ENCODE measurements at places on chromosomes 2 and 18.

DNA sequence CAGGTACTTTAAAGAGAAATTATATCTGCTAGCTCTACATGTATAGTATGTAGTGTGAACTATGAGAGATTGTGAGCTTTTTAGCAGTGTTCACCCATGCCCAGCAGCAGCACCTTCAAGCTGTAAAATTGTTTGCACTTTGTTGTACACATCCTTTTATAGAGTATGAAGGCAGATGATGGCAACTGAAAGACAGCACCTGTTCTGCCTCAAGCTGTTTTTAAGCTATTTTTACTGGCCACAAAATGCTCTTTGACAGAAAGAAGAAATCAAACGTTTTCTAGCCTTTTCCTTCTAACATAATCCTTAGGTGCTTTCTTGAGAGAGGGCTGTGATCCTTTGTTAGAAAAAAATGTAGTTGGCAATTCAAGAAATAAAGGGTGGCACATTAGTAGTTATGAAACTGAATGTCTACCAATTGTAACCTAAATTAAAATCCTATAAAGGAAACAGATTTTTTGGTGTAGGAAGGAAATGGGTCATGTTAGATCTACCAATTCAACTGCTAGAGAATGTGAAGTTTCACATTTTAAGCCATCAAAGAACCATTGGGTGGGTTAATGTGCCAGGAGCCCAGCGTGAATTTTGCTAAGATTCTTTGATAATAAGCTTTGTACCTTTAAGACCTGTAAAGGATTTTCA lies 59.5 kb downstream of the R3HDM1 start:
- DNase-seq: no peak

DNA sequence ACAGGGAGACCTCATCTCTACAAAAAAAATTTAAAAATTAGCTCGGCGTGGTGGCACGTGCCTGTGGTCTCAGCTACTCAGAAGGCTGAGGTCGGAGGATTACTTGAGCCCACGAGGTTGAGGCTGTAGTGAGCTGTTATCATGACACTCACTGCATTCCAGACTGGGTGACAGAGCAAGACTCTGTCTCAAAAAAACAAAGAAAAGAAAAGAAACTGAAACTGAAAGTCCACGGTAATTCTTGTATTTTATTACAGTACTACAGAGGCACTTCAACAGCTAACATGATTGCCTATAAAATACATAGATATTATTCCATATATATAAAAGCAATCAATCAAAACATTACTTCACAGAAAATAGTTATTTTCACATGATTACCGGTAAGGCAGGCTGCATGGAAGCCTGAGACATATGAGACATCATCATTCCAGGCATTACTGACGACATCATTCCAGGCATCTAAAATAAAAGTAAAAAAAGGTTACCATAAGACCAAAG lies 23.1 kb downstream of the PRPF40A start:
- DNase-seq: peak; percentile 84

GRCh38 chr2:218395456-218395825 lies 4.2 kb upstream of the CTDSP1 start:
- no peak for DNase-seq

GRCh38 chr2:70834881-70835280 lies 735 bp downstream of the CD207 start:
- no peak for DNase-seq

DNA sequence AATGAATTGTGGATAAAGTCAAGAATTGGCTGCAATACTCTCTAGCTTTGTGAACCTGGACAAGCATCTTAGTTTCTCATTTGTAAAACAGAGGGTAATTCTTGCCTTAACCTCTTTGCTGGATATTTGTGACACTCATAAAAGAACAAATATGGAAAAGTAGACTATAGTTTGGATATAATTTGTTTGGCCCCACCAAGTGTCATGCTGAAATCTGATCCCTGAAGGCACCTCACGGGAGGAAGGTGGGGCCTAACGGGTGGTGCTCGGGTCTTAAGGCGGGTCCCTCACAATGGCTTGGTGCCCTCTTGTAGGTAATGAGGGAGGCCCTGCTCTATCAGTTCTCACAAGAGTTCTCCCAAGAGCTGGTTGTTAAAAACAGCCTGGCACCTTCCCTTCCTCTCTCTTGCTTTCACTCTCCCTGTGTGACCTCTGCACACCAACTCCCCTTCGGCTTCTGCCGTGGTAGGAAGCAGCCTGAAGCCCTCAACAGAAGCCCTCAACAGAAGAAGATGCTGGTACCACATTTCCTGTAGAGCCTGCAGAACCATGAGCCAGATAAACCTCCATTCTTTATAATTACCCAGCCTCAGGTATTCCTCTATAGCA lies 37.4 kb downstream of the ARL4C start:
- no peak for DNase-seq

DNA sequence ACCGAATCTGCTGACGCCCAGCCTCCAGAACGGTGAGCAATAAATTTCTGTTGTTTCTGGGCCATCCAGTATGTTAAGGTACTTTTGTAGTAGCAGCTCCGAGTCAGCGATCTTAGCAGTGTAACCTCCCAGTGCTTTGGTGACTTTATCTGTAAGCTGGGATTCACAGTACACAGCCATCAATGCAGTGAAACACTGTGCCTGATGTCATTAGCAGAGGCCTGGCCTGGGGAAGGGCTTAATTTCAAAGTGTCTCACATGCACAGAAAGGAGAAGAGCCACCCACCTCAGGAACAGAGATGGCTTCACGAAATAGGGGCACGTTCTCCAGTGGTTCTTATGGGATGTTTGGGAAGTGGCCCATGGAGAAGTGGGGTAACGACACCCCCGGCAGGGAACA lies 281.2 kb downstream of the PHLPP1 start:
- DNase-seq: no peak

DNA sequence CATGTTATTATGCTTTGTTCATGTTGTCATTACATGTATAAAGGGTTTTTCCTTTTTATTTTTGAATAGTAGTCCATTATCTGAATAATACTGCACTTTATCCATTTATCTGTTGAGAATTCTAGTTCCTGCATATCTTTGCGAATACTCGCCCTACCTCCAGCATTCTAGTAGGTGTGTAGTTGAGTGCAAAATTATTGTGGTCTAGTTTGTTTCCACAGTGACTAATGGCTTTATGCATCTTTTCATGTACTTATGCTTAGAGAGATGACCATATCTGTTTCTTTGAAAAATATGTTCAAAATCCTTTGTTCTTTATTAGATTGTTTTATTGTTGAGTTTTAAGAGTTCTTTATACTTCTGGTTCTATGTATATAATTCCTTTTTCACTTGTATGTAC lies 48.8 kb downstream of the EIF5B start:
- no peak for DNase-seq

DNA sequence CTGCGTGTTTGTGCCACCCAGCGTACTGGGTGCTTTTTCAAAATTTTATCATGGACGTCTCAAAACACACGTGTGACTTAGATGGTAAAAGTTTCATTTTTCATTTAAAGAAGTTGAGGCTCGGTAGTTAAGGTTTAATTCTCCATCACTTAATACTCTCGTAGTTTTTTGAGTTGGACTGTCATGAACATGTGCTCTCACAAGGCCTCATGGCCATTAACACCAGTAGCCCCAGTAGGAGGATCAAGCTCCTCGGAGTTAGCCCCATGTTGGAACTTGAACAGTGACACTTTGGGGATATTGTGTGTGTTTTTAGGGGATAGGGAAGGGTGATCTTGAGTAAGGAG lies 15.3 kb downstream of the NMUR1 start:
- no peak for DNase-seq

GRCh38 chr2:218852911-218853667 lies 6.5 kb upstream of the WNT6 start:
- DNase-seq: peak; percentile 75

- no peak for DNase-seq
Observed at GRCh38 chr2:44077942-44078511, 82.2 kb upstream of the LRPPRC start.

DNA sequence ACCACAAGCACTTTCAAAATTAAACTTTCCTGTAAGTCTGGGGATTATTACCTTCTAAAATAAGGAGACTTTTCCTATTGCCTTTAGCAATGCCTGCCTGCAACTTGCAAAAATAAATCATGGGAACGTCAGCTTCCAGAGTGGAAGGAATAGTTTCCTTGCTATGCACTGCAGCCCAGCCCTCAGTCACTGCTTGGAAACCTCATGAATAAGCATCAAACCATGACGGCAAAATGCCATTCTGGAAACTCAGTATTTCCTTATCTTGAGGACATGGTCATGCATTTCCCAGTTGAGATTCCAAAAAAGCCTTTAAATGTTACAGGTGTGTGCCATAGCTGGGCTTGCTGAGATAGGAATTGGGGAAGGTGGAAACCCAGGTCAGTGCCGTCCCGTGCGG lies 84.2 kb upstream of the OTOS start:
- peak; percentile 56 for DNase-seq

DNA sequence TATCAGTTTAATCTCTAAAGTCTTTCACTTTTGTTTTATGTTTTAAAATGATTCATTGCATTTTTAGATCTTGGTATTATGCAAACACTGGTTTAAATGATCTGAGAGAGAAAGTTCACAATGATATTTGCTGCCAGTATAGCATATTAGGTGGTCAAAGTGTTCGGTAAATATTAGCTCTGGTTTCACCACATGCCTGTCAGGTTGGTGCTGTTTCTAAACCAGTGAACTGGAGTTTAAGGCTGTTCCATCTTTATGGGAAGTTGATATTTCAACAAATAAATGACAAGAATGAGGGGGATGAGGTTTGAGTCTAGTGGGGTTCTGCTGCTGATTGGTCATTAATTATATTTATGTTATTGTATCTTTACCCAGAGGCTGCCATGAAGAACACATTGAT lies 436.4 kb downstream of the DCDC2C start:
- DNase-seq: no peak

DNA sequence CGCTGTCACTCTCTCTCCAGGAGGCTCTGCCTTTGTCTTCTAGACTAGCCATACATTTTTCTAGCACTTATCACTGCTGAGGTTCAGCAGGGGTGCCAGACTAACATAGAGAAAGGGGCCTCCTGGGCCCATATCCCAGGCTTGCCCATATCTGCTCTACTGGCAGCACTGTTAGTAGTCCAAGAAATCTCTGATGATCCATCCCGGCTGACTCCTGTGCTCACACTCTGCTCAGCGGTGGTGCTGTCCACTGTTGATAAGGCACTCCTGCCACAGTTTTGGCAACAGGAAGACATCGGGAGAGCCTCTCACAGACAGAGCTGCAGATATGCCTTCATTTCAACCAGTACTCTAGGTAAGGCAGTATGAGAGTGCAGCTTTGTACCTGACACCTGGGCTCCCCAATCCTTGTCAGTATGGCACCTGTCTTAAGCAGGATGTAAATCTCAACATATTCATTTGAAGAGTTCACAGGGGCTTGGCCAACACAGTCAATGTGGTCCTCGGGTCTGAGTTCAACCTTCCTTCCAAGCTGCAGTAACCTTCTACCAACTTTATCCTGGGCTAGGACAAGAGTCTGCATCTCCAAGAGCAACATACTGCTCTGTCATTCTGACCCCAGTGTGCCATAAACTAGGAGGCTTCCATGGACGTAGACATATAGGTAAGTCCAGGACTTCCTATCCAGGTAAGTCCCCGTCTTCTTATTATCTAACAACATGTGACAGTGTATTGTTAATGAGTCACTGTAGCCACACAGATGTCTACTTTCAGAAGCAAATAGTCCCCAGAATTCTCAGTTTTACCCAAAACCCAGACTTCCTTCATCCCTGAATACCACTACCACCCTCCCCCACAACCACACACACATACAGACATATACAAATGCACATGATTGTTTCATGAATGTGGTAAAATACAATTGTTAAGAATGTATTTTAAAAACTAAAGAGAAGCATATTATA lies 16.2 kb downstream of the KLF7 start:
- no peak for DNase-seq

DNA sequence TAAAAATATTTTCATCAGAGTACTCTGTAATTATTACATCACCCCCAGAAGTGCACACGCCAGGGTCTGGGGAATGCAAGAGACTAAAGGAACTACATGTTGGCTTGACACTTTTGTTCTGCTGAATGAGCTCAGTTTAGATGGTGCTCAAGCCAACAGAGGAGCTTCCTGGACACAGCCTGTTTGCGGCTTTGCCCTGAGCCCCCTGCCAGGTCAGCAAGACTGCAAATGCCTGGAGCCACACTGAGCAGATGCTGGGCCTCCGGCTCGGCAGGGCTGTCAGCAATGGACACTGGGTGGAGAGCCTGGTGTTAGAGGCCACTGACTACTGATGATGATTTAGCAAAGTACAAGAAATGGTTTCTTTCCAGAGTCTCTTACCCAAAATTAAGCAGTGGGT lies 31.9 kb downstream of the PTPN18 start:
- peak; percentile 23 for DNase-seq

- DNase-seq: peak; percentile 86
Observed at GRCh38 chr2:207143215-207144172, 22.3 kb downstream of the KLF7 start.

- no peak for DNase-seq
Observed at GRCh38 chr2:238488347-238488826, 61.7 kb downstream of the ASB1 start.

DNA sequence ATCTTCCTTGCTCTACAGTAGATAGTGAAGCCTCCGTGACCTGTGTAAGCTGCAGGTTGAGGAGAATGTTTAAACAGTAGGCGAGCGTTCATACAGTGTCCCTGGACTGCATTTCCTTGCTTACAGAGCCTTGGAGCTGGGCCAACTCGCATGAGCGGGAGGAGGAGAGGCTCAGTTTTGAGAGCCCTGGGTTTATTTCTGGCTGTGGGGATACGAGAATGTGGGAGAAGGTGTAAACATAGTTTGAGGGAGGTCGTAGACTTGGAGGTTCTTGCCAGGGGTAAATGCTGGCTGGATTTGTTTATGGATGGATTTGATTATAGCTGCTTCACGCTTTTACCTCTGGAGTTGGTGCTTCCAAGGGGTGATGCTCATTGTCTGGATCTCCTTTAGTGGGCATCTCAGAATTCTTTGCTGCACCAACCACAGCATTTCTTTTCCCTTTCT lies 20.8 kb downstream of the CRIM1 start:
- DNase-seq: peak; percentile 68

DNA sequence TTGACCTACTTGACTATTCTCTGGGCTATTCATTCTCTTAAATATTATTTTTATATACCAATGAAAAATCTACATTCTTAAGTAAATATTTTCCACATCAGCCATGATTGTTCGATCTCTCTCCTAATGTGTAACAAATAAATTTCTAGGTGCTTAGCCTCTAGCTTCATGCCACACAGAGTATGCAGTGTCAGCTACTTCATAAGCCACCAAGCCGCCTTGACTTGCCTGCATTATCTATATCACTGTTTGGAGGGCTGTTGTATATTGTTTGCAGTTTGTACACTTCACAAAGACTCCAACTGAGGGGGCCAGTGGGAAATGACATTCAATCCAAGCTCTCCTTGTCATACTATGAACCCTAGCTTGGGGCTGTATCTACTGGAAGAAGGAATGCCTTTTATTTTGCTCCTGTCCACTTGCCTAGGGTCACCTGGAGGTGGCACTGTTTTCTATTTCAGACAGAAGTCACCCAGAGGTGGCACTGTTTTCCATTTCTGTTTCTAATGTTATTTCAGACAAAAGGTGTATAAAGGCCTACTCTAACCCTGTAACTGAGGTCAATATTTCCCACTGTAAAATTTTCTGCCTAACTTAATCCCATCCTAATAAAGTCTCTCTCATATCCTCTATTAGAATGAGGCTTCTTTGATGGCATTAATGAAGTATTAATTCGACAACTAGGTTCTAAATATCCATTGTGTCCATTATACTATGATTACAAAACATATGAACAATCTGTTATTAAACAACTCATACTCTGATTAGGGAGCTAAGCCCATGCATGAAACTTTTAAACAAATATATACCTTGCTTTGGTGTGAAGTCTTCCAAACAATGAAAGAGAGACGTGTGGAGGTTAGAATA lies 36.4 kb downstream of the COL5A2 start:
- peak; percentile 32 for DNase-seq

All from cardiac fibroblast (primary cell).